M059J (cell line): ENCODE measurements at places on chromosomes 2 and 18.

- peak; percentile 69 for DNase-seq
Measured at GRCh38 chr2:202178346-202178958, 59.9 kb downstream of the SUMO1 start.

- no peak for DNase-seq
Measured at GRCh38 chr2:189261916-189262315, 82.4 kb upstream of the COL5A2 start.

GRCh38 chr2:129771418-129772189 is 207.9 kb upstream of the RAB6C start:
- no peak for DNase-seq

DNA sequence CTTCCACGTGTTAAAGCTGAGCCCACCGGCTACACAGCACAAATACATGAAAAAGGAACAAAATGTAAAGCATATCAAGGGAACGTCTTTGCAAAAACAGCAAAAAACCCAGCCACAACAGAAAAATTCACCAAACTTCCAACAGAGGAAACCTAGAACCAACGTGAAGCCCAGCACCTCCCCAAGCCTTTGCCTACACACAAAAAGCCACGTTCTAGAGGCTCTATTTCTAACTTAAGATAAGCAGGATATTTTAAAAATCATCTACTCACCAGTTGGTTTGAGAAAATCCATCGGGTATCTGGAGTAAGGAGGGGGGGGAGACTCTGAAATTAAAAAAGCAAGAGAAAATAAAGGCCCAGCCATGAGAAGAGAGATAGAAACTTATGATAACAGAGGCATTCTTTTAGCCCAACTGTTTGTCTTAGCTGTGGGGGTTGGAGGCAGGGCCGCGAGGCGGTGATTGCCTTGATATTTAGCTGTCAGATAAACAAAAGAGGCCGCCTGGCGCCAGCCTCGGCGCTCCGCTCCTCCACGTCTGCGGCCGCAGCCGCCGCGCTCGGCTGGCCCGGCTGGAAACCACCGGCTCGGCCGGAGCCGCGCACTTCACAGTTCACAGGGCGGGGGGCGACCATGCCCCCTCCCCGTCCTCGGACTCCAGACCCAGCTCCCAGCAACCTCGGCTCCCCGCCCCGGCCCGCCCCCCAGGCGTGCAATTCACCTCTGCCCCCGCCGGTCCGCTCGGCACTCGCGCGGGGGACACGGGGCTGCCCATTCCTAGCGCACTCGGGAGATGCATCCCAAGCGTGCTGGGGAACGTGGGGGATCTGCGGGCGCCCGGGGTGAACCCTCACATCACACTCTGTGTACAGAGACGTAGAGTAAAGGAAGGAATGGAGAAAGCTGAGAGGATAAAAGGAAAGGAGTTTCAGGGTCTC is 2.4 kb downstream of the SMAD7 start:
- DNase-seq, result peak; percentile 86

DNA sequence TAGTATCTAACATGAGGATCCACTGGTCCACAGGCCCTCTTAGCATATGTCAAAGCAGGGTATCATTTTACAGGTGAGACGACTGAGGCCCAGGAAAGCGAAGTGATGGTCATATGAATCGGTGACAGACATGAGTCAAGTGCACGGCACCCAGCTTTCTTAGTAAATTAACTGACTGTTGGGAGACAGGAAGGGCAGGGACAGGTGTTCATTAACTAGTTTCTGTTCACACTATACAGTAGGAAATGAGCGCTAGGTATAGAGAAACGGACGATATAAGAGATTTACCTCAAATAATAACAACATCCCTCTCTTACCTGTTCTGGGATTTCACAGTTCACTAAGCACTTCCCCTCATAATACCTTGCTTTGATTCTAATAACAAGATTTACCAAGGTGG is 1.7 kb upstream of the SMARCAL1 start:
- no peak for DNase-seq

DNA sequence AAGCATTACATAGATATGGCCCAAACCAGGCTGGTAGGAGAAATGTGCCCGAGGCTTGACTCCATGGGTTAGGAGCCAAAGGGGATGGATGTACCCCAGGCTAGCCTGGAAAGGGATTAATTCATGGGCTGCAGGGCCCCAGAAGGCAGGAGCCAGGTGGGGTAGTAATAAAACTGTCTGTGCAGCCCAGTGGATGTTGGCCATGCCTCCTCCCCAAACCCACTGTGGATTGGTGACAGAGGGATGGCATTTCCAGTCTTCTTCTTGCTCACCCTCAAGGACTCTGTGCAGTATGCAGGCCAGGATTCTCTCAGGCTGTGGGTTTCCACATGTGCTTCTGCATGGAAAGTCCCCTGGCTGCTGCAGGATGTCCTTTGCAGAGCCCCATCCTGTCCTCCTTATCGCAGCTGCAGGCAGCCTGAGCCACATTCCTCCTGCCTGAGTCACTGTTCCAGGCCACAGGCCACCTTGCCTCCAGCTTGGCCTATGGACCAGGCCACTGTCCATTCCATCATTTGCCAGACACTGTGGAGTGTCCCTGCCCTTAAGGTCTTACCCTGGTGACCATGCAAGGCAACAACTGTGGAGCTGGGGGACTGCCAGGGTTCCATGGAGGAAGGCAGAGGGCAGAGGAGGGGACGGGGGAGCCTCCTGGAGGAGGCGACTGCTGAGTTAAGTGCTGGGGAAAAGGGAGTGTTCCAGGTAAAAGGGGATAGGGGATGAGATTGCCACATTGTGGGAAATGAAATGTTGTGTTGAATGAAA is 38.9 kb downstream of the INO80C start:
- peak; percentile 94 for DNase-seq

GRCh38 chr2:134137182-134137611 is 116.7 kb upstream of the MGAT5 start:
- peak; percentile 83 for DNase-seq

DNA sequence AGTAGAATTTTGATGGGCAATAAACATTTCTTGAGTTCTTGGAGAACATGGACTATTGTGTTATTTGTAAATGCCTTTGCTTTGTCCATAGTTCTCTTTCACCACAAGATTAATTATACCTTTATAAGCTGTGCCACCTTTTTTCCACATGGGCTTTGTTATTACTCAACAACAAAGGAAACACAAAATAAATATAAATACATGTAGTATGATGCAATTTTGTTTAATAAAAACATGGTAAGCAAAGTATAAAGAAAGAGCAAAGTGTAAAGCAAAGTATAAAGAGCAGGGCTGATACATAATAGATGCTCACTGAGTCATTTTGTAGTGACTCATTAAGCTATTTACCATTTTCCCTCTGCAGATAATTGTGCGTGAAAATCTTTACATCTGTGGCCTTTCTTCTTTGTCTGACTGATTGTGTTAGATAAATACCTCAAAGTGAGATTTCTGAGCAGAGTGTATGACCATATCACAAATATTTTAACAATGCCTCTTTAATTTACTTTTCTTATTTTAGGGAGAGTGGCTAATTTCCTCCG is 80.9 kb downstream of the CERS6 start:
- DNase-seq, result peak; percentile 27

DNA sequence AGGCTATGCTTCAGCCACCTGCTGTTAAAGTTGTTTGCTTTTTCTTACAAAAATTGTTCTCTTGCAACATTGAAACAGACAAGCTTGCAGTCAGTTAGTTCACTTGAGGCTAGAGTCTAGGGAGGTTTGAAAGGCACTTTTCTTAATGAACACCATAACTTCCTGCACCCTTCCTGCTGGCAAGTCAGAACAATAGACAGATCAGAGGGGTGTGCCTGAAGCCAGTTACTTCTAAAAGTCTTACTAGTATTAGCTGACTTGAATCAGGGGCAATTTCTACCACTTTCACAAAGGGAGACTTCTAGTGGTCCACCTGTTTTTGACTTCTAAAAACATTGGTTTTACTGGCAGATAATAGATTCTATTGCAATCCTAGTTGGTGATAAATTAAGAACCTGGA is 367.4 kb upstream of the CDH20 start:
- no peak for DNase-seq
